ENCODE measurements at places on chromosomes 5 and 9.

DNA sequence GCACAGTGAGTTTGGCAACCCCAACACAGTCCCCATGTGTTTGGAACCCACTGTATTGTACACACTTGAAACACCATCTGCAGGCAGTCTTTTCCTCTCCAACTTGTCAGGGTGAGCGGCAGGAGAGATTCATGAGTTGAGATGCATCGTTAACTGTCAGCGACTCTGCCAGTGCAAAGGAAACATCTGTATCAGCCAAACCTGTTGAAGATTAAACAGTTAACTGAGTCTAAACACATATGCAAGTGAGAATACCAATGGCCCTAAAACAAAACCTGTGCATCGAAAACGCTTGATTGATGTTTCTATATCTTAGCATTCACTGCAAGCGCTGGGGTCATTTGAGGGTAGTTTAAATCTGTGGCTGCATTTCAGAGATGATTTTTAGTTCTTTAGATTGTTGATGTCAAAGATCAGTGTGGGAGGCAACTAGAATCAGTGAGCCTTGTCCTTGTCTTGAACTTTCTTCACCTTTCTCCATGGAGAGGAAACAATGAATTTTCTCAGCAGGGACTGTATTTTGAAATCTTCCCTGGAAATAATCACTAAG, 41.3 kb upstream of the PAM start:
- no peak for DNase-seq

GRCh38 chr9:7375013-7375511, 424.5 kb downstream of the DMAC1 start:
- DNase-seq, result no peak

DNA sequence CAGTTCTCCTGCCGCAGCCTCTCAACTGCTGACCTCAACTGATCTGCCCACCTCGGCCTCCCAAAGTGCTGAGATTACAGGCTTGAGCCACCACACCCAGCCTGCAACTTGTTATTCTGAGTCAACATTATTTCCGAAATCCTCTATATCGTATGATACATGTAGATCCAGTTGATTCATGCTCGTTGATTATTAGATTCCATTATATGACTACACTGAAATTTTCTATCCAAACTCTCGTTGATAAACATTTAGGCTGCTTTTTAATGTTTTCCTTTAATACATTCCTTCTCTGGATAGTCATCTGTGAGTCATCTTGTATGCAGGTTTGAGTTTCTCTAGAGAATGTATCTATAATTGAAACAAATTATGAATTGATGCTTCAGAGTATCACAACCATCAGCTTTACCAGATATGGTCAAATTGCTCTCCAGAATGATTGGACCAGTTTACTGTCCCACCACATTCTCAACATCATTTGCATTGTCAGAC, 4.1 kb downstream of the CDK7 start:
- DNase-seq, result no peak

DNA sequence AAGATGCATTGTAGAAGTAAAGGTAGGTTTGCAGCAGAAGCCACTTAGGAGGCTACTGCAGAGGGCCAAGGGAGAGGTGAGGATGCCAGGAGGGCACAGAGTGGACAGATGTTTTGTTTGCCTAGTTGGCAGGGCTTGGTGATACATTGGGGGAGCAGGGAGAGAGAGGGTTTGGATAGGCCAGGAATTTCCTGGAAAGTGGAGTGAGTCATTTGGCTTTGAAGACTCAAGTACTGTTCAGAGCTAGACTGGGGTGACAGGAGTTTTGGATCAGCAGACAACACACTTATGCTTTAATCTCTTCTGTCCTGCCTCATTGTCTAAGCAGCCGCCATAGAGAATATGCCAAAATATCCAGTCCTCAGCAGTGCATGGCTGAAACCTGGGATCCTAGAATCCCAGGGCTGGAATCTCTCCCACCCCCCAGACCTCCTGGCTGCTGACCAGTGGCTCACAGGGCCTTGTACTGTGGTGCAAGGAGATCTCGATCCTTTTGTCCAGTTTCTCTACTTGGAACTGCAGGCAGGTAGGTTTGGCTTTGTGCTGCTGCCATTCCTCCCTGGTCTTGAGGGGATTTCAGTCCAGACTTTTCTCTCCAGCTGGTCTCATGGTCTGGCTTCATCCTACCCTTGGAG, 11.0 kb downstream of the TMEM268 start:
- no peak for DNase-seq

GRCh38 chr5:58496488-58496887, 5.3 kb downstream of the GAPT start:
- DNase-seq, result no peak

DNA sequence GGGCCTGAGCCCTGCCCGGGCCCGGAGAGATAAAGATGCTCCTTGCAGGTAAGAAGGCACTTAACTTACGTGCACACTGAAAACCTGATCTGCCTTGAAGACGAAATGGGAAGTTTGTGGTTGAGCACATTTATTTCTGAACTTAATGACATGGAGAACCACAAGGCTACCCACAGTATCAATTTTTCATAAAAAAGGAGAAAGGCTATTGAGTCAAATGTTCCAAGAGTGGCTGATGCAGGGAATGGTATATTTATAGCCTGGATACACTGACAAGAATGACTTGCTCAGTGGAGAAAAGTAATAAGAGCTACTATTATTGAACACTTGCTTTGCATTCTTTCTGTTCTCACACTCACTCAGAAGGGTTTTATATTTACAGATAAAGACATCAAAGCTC, 419.3 kb downstream of the ACTL7B start:
- no peak for DNase-seq

DNA sequence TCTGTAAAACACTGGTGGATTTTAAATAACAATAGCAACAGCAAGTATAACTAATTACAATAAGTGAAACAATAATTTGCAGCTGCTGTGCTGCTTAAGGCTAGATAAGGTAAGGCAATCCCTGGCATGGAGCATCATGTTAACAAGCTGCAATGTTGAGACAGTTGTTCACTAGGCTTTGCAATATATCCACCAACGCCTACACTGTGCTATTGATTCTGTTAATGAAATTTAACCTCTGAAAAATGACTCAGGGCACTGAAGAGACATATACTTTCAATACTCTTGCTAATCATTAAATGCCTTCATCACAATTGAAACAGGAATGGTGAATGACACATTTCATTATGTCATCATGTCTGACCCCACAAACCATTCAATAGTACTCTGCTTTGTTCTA, 255.0 kb downstream of the EFNA5 start:
- no peak for DNase-seq

All from esophagus squamous epithelium (tissue), 5 donors.